Activated CD8-positive, alpha-beta T cell treated with anti-CD3 and anti-CD28 coated beads, Interleukin-2, amount 10 ng/mL, durations not matched to agents 7 days and 5 days (primary cell): ENCODE measurements at places on chromosomes 7 and 10. TPM values are rescaled to one million over a fixed set of nuclear protein-coding genes. Genes with fewer than 3 reads are reported as not detected.

DNA sequence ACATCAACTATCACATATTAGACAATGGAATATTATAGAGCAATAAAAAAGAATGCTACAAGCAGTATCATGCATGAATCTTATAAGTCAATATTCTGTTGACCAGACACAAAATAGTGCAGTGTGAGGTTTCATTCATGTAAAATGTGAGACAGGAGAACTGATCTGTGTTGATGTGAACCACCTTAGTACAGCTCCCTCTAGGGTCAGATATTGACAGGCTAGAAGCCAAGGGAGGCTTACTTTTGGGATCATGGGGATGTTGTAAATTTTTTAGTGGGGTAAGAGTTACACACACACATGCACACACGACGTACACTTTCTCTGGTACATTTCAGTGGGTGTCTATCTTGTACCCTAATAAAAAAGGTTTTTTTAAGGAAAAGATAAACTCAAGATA is 231.6 kb upstream of the FOXK1 start:
- no peak for DNase-seq
- H3K27ac ChIP-seq, result no peak overlapping the region
- H3K4me1 ChIP-seq, result no peaks in the 10 kb centered on the region
- no peaks in the 10 kb centered on the region for H3K36me3 ChIP-seq

- no peaks in the 10 kb centered on the region for H3K36me3 ChIP-seq
- H3K4me3 ChIP-seq, result no peak overlapping the region
- no peak for DNase-seq
- no peaks in the 10 kb centered on the region for H3K4me1 ChIP-seq
- H3K27ac ChIP-seq, result no peak overlapping the region
- H3K27me3 ChIP-seq, result no peaks in the 10 kb centered on the region
Measured at GRCh38 chr10:19843487-19843886, 27.3 kb downstream of the PLXDC2 start.

DNA sequence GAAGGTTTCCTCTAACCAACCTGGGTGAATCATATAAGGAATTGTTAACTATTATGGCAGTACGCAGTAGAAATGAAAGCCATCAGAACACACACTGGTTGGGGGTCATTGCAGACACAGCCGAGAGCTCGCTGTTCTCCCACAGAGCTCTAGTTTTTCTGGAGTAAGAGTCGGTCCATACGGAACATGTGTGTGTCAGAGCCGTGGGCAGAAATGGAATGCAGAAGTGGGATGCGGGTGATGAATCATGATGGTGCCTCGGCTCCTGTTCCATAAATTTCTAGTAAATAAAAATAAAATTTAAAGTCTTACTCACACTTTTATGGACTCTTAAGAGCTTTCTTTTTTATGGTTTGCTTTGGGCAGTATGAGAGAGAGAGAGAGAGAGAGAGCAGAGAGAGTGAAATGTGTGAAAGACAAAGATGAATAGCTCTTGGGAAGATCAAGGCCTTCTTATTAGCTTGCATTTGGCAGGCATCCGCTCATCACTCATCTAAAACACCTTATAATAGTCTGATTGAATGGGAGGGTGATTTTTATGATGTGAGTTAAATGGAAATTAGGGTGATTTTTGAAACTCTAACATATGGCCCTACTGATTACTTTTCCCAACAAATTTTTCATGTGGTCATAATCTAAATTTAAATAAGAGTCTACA is 98.8 kb upstream of the PFKP start:
- H3K27ac ChIP-seq, result no peak overlapping the region
- no peak for DNase-seq
- H3K36me3 ChIP-seq, result no peaks in the 10 kb centered on the region
- H3K4me3 ChIP-seq, result no peak overlapping the region
- peaks cover 13% of the 10 kb centered on the region for H3K27me3 ChIP-seq

DNA sequence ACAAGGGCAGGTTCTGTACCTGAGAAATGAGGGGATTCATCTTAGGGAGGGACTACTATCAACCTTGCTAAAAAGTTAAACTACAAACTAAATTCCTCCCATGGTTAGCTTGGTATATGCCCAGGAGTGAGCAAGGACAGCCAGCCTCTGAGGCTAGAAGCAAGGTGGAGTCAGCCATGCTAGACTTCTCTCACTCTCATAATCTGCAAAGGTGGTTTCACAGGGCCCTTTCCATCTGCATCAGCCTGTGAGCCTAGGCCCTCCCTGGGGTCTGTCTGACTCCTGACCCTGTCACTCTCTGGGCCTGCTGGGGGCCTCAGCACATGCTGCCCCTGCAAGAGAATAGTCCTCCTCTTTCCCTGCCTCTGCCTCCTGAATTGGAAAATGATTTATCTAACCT is 66.1 kb downstream of the ABCA13 start:
- no peak overlapping the region for H3K4me3 ChIP-seq
- H3K4me1 ChIP-seq, result no peaks in the 10 kb centered on the region
- peaks cover 7% of the 10 kb centered on the region for H3K27me3 ChIP-seq
- no peaks in the 10 kb centered on the region for H3K36me3 ChIP-seq
- no peak for DNase-seq
- H3K27ac ChIP-seq, result no peak overlapping the region

The GLUD1 gene
- 99.6 TPM for total RNA-seq

- H3K4me3 ChIP-seq, result no peak overlapping the region
- no peak for DNase-seq
- H3K27ac ChIP-seq, result no peak overlapping the region
- no peaks in the 10 kb centered on the region for H3K4me1 ChIP-seq
- H3K27me3 ChIP-seq, result no peaks in the 10 kb centered on the region
Measured at GRCh38 chr10:51886438-51887068, 187.2 kb upstream of the CSTF2T start.

The AKR1C8 gene
- 0.18 TPM for total RNA-seq

GRCh38 chr10:28149746-28150145 is 150.9 kb upstream of the ODAD2 start:
- DNase-seq, result no peak
- no peaks in the 10 kb centered on the region for H3K27me3 ChIP-seq
- no peak overlapping the region for H3K27ac ChIP-seq
- H3K4me1 ChIP-seq, result no peaks in the 10 kb centered on the region
- H3K36me3 ChIP-seq, result peaks cover 2% of the 10 kb centered on the region

DNA sequence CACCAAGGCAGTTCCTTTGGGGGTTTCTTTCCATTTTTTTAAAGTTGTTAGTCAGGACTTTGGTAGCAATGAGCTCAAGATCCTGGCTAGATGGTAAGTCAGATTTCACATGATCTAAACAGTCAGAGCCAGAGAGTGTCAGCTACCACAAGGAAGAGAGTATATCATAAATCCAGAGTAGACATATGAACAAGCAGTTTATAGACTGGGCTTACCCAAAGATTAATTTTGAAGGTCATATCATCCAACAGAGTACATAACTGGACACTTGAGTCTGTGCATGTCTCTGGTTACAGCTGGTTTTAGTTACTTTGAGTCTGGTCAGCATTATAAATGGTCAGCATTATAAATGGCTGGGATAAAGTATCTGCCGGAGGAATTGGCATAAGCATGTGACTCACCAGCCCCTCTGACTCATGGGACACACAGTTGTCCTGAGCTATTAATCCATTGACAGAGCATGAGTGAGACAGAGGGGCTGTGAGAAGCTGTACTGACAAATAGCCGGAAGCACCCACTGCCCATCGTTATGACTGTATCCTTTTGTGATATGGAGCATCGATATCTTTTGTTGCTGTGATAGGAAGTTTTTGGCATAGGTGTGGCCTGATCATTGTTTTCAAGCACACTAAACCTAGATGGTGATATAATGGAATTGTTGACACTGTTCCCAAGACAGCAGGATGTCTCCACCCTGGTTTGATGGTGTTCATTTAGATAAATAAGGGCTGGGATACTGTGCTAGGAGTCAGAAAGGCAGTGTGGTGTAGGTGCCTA is 19.3 kb downstream of the PPP1R3C start:
- peaks cover 9% of the 10 kb centered on the region for H3K27me3 ChIP-seq
- DNase-seq, result no peak
- H3K4me1 ChIP-seq, result no peaks in the 10 kb centered on the region
- H3K36me3 ChIP-seq, result no peaks in the 10 kb centered on the region
- no peak overlapping the region for H3K27ac ChIP-seq

- H3K36me3 ChIP-seq, result no peaks in the 10 kb centered on the region
- no peaks in the 10 kb centered on the region for H3K4me1 ChIP-seq
- no peaks in the 10 kb centered on the region for H3K27me3 ChIP-seq
- no peak overlapping the region for H3K27ac ChIP-seq
- DNase-seq, result no peak
- no peak overlapping the region for H3K4me3 ChIP-seq
Measured at GRCh38 chr10:35940141-35941041, 298.3 kb upstream of the FZD8 start.

- H3K4me1 ChIP-seq, result peaks cover 10% of the 10 kb centered on the region
- DNase-seq, result no peak
- H3K27ac ChIP-seq, result no peak overlapping the region
- H3K27me3 ChIP-seq, result no peaks in the 10 kb centered on the region
- H3K36me3 ChIP-seq, result no peaks in the 10 kb centered on the region
Measured at GRCh38 chr10:60186315-60187071, 203.2 kb downstream of the ANK3 start.

DNA sequence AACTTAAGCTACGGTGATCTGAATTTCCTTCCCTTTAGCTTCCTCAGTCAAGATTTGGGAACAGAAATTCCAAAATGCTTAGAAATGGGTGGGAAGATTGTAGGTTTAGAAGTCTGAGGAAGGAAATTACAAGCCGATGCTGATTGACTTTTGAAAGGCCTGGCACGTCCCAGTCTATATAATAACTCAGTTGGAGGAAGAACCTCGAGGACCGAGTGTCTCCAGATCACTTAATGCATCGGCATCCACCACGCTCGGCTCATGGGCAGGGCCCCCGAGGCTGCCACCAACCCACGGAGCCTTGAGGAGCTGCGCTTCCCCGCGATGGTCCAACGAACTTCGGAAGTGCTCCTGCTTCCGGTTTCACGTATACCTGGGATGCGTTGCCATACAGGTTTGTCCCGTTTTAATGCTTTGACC is 10.4 kb upstream of the SP8 start:
- peaks cover 62% of the 10 kb centered on the region for H3K27me3 ChIP-seq
- DNase-seq, result no peak
- peaks cover 4% of the 10 kb centered on the region for H3K36me3 ChIP-seq
- H3K4me3 ChIP-seq, result peak overlapping the region; percentile 79

The BAMBI gene
- not detected for total RNA-seq

The C10orf105 gene
- 0.73 TPM for total RNA-seq

The ZNF727 gene
- not detected for total RNA-seq

The ASAH2B gene
- total RNA-seq, result 3.3 TPM

The MPP7 gene
- total RNA-seq, result 13.0 TPM

DNA sequence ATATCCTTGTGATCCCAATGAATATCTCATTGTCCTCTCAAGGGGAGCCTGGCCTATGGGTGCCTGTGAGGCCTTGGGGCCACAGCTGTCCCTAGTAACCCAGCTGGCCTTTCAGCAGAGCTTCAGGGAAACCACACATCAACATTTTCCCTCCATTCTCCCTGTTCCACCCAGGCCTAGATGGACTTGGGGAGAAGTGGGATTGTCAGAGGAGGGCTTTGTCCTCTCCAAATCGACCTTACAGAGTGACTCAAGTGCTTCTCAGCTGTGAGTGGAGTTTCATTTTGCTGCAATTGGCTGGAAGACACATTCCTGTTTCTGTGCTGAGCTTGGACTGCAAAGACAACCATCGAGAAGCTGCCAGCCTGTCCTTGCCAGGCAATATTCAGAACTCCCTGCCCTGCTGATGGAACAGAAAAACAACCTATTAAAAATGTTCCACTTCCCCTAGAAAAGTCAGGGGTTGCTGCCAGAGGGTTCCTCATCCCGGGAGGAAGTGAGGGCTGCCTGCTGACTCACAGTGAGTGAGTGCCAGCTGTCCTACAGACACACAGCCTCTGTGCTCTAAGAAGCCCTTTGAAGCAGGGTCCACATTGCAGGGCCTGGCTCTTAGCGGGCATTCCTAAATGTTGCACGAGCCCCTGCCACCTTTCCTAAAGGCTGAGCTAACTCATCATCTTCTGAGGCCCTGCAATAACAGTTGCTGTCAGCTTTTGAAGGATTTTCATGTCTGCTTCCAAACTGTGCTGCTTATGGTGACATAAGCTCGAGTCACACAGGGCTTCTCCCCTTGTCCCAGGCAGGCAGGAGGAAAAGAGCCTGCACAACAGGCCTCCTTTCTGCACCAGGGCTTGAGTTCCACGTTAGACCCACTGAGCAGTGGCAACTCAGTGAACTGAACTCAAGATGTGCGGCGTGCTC is 20.5 kb downstream of the STRA8 start:
- H3K36me3 ChIP-seq, result no peaks in the 10 kb centered on the region
- DNase-seq, result no peak
- no peak overlapping the region for H3K4me3 ChIP-seq
- H3K4me1 ChIP-seq, result peaks cover 2% of the 10 kb centered on the region
- H3K27ac ChIP-seq, result no peak overlapping the region
- H3K27me3 ChIP-seq, result no peaks in the 10 kb centered on the region

DNA sequence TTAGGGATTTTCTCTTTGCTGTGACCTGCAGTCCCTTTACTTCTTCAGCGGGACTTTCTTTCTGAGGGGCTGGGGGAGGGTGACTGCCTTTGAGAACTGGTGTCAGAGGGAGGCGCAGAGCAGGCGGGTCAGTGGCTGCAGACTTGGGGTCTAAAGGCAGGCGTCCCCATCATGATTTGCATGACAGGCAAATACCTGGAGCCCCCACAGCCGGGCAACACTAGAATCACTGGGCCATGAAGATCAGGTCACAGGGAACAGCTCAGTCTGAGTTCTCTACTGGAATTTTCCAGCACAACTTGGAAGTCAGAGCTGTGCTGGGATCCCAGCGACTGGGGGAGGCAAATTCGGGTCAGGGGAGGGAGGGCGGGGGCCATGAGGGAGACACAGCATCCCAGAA is 29.2 kb upstream of the PITRM1 start:
- no peak overlapping the region for H3K27ac ChIP-seq
- H3K4me3 ChIP-seq, result no peak overlapping the region
- no peaks in the 10 kb centered on the region for H3K36me3 ChIP-seq
- H3K4me1 ChIP-seq, result peaks cover 22% of the 10 kb centered on the region

DNA sequence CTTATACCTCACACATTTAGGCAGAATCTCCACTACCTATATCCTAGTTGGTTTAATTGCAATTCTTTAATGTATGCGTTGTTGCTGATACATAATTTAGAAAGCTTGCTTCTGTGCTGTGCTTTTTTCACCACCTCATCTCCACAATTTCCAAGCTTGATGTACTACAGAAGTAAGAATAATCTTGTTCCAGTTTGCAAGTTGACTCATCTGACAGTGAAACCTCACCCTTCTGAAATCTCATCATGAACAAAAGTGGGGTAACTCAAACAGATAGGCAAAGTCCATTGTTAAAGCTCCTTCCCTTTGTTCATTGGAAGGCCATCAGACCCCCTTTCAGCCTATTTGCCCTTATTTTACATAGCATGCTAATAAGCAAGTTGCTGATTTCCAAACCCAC is 13.6 kb downstream of the EIF4EBP2 start:
- peaks cover 48% of the 10 kb centered on the region for H3K36me3 ChIP-seq
- H3K27me3 ChIP-seq, result no peaks in the 10 kb centered on the region
- H3K27ac ChIP-seq, result no peak overlapping the region
- peaks cover 25% of the 10 kb centered on the region for H3K4me1 ChIP-seq
- H3K4me3 ChIP-seq, result no peak overlapping the region

GRCh38 chr10:128859738-128860386 is 607.2 kb upstream of the MGMT start:
- no peak overlapping the region for H3K4me3 ChIP-seq
- no peak overlapping the region for H3K27ac ChIP-seq
- H3K27me3 ChIP-seq, result no peaks in the 10 kb centered on the region
- DNase-seq, result peak; percentile 47
